ENCODE measurements at places on chromosomes 2 and 18.

- no peak for DNase-seq
Measured at GRCh38 chr2:165239230-165239629, at the start of gene SCN2A. Gene SCN2A, plus strand, starts transcription at chr2:165239414. Its CDS starts 56,410 bp downstream, at chr2:165295824.

GRCh38 chr2:74418312-74418711, 3.1 kb downstream of the C2orf81 start:
- DNase-seq = no peak

GRCh38 chr18:11663439-11664029, 25.5 kb upstream of the GNAL start:
- no peak for DNase-seq

DNA sequence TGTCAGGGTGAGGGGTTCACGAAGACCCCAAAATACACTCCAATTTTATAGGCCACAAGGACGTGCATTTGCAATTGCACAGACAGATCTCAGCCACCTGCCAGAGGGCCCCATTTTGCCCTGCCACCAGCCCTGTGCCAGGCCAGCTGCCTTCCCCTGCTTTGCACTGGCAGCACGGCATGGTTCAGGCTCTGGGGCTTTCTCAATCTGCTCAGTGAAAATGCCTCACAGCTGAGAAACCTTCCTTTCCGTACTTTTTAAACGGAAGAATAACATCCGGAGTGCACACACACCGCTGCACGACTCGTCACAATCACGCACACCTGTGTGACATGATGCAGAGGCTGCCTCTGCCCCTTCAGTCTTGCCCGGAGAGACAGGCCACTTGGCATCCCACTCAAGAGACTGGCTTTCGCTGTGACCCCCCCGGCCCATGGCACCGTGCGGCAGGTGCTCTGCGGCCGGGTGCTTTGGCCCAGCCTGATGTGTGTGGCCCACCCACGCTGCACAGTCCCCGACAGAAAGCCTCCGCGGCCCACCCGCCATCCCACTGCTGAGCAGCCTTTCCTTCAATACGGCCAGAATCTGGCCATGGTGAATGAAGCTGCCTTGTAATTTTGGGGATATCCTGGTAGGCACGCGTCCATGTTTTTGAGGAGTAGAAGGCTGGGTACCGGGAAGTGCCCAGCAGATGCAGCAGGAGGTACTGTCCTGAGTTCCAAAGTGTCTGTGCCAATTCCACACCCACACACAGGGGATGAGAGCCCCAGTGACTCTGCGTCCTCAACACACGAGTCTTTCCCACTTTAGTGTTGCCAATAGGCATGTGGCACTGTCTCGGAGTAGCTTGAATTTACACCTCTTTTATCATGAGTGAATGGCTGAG, 88.8 kb downstream of the USP40 start:
- DNase-seq = no peak

DNA sequence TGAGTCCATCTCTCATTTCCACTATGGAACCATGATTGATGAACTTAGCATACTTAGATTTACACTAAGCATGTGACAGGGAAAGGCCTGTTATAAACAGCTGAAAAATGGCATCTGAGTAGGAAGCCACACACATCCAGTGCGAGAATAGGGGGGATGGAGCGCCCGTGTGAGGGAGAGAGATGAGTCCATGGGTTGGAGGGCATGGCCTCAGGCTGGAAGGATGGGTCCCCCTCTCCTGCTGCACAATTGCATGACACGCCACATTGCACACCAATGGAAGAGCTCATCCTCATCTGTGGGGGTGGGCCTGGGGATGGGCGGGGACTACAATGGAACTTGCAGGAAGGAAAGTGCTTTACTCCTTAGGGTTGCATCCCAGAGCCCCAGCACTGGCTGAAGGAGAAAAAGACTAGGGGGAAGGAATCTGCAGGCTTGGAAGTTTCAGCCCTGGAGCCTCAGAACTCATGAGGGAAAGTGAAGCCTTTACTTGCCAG, 46.4 kb upstream of the CXCR4 start:
- DNase-seq = no peak

DNA sequence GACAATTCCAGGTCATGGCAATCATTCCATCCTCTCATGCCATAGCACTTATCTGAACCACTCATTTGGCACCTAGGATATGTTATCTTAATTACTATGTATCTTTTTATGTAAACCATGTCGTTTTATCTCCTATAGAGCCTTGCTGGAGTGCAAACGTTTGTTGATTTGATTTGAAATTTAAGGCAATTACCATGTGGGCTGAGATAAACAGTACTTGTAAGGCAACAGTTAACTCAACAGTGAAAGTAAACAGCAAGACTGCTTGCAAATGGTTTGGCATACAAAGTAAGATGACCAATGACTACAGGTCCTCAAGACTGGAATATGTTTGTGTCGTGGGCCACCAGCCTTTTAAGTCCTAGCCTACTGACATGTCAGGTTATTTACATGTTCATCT, 133.7 kb upstream of the ZFP36L2 start:
- DNase-seq = no peak

DNA sequence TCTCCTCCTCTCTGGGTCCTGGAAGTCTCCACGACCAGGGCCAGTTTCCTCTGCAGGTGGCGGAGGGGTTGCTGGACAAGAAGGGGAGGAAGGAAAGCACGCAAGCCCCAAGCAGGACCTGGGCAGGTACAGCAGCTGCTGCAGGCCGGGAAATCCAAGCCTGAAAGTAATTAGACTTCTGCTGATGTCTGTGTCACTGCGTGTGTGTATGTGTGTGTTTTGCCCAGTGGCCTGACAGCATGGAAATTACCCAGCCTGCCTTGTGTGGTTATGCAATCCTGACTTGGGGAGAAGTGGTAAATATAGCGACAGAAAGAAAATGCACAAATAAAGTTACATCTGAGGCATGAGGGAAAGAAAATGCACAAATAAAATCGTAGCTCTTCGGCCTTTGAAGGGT, 121.8 kb upstream of the ZBTB14 start:
- no peak for DNase-seq

DNA sequence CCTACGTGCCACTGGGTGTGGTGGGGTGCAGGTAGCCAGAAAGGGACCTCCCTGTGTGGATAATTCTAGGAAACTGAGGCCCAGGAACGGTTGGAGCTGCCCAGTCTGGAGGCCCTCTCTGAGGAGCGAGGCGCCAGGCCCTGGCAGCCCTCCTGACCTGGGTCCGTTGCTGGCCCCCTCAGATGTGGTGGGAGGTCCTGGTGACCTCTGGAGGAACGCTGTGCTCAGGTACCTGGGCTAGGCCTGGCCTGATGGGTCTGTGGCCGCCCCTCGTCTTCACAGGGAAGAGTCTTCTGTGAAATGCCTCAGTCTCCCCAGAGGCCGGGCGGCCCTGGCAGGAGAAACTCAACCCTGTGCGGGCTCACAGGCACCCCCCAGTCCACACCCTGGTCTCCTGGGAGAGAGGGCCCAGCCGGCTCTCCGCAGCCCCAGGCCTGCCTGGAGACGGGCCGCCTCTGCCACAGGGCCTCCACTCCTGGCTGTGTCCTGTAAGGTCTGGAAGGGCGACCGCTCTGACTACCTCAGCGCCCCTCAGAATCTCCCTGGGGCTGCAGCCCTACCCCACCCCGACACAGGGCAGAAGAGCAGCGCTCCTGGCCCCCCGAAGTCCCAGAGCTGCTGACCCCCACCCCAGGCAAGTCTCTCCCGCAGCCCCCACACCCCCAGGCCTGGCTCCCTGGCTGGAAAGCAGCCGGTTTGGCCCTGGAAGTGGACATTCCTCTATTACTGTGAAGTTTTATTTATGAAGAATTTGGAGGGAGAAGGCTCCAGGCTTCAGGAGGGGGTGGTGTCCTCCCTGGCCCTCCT, 3.7 kb downstream of the B3GNT7 start:
- DNase-seq = no peak

GRCh38 chr2:181421131-181421458, 36.1 kb upstream of the ITGA4 start:
- no peak for DNase-seq

- DNase-seq = no peak
Measured at GRCh38 chr2:59920961-59921360, 632.5 kb downstream of the BCL11A start.

DNA sequence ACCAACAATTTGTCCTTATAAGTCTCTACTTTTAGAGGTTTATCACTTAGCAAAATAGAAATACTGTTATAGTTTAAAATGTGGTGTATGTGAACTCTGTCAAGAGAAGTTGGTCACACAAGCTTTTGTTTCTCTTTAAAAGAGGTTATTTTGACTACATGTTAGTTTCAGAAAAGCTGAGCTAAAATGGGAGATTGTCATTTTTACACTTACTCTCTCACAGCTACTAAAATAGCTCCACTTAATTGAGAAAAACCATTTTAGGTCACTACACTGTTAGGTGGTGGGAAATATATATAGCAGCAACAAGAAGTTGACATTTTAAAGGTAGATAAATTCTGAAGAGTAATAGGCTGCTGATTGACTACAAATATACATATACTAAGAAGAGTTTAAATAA, 161.5 kb upstream of the KCNJ3 start:
- no peak for DNase-seq

DNA sequence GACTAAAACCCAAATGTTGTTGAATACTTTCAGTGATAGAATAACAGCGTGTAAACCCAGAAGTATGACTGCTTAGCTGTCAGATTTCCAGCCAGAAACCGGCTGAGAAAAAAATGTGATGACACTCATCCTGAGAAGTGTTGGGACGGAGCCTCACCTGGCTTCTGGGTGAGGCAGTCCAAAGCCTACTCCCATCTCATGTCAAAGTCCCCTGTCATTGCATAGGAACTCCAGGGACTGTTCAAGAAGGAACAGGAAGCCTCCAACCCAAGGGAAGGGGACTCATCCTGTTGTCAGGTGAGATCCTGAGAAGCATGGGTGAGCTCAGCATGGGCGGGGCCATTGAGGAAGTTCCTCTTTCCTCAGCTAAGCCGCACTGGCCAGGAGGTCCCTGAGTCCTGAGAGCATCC, 11.3 kb upstream of the CHRNA1 start:
- DNase-seq = no peak

- no peak for DNase-seq
Measured at GRCh38 chr2:506451-506850, 170.8 kb downstream of the TMEM18 start.

GRCh38 chr2:25842155-25842554, 36.1 kb downstream of the ASXL2 start:
- DNase-seq = no peak

- no peak for DNase-seq
Measured at GRCh38 chr2:124978597-124978996, 953.5 kb downstream of the CNTNAP5 start.

DNA sequence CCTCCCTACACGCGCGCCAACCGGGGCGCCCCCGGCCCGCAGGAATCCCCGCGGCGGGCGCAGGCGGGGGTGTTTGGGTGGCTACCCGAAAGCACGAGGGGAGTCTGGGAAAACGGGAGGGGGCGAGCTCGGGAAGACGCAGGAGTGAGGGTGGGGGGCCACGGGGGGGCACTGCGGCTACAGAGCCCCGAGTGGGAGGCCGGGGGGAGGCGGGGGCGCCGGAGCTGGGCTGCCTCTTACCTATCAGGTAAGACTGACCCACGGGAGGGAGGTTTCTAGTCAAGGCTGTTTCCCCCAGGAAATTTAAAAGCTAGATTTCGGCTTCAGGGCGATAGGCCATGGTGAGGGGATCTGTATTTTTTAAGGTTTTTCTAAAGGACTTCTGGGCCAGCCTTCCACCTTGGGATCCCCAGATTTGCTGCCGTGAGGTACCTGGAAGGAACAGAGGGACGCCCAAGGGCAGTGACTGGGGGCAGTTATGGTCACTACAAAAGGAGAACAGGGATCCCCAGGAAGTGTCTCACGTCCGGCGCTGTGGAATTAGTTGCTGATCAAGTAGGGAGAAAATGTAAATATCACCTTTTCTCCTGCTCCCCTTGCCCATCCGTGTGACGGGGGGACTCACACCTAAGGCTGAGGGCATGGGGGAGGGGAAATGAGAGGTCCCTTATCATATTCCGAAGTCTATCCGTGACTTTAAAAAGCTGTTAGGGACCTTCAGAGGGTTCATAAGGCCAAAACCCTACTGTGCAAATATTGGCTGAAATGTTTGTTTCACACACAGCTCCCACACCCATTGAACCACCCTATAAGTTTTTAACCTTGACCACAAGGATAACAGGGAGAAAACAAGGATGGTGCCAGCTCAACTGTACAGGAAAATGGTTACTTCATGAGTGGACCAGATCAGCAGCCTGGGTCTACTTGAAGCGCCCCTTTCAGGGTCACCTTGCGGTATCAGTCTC, 638 bp upstream of the IRS1 start:
- DNase-seq = no peak
